ENCODE measurements at places on chromosomes 2 and 18.
A peak's percentile ranks its signal among the peaks of the same experiment; 100 is the strongest.

- peak; percentile 45 for DNase-seq
Measured at GRCh38 chr2:118371515-118371914, 283.2 kb downstream of the INSIG2 start.

GRCh38 chr2:236687296-236687965 lies 117.8 kb downstream of the ACKR3 start:
- DNase-seq: no peak

GRCh38 chr2:115939902-115940301 lies 1497.5 kb downstream of the DPP10 start:
- DNase-seq: no peak

DNA sequence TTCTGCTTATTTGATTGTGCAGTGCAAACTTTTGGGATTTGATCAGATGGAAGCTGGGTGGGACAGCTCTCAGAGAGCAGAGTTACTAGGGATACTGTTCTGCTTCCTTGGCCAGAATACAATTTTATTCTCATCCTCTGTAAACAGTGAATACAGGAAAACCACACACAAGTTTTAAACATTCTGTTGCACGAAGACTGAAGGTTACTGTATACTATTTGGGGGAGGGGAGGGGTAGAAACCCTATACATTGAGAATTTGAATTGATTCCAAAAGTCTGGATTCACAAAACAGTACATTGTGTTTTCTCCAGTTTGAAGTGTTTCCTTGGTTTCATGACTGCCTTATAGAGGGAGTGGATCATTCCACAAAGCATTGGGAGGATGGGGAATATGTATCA lies 149.9 kb downstream of the SETBP1 start:
- DNase-seq: no peak

DNA sequence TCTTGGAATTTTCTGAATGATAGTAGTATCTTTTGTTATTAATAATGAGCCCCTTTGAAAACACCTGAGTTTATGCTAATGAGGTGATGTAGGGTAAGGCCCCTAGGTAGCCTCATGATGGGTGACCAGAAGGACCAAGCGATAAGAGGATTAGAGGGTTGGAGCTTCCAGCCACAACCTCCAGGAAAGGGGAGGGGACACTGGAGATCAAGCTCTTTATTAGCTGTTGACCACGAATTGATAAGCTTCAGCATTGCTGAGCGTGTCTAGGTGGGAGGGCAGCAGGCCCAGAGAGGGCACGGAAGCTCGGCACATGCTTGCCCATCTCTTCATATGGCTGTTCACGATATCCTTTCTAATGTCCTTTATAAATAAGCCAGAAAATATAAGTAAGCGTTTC lies 39.0 kb downstream of the KIAA2012 start:
- no peak for DNase-seq

GRCh38 chr2:77007686-77008085 lies 514.5 kb downstream of the LRRTM4 start:
- no peak for DNase-seq

DNA sequence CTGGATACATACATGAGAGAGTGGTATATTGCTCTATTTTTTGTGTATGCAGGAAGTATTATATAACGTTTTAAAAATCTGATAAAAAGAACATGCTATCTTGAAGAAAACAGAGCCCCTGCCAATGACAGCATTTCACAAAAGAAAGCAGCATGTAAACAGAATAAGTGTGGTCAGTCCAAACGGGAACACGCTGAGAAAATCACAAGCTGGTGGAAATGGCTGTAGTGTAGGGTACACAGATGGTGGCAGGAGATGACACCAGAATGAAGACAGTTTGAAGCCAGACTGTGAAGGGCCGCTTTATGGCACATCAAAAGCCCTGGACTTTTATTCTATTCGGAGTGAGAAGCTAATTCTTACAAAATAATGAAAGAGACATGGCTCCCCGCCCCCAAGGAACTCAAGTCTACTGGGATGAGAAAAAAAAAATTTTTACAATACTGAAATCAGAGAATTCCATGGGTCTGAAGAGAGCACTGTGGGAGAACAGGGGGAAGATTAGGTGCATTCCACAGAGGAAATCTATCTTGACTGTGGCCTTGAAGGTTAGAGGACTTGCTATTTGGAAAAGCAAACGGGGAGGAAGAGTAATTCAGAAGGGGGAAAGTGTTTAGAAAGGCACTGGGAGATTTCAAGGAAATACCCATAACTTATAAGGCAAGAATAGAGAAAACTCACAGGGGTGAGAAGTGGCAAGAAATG lies 217.7 kb upstream of the SMAD7 start:
- DNase-seq: no peak

DNA sequence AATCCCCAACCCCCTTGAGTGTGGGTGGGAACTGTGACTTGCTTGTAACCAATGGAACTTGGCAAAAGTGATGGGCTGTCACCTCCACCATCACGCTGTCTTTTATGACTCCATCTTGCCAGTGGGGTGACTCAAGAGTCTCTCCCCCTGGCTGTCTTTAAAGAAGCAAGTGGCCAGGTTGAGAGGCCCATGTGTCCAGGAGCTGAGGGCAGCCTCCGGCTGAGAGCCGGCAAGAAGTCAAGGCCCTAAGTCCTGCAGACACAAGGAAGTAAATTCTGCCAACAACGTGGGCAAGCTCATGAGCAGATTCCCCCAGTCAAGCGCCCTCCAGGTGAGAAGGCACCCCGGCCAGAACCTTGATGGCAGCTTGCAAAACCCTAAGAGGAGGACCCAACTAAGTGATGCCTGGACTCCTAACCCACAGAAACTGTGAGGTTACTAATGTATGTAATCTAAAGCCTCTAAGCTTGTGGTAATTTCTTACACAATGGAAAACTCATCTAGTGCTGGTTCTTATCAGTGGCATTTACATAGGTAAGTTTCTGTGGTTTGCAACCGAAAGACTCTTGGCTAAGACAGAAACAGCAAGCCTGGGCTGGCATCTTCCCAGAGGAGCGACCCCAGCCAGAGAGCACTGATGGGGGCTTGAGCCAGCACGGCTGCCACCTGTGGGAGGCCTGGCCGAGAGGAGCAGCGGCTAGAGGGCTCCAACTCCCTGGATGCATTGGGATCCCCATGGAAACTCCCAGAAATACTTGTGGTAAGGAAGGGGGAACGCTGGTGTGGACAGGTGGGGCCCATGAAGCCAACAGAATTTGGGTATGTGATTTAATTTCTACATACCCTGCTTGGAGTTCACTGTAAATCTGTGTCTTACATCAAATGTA lies 49.3 kb downstream of the CIB4 start:
- no peak for DNase-seq

- peak; percentile 81 for DNase-seq
Measured at GRCh38 chr2:17303054-17303453, 215.2 kb downstream of the RAD51AP2 start.

- no peak for DNase-seq
Measured at GRCh38 chr18:44744161-44745121, 63.8 kb downstream of the SETBP1 start.

DNA sequence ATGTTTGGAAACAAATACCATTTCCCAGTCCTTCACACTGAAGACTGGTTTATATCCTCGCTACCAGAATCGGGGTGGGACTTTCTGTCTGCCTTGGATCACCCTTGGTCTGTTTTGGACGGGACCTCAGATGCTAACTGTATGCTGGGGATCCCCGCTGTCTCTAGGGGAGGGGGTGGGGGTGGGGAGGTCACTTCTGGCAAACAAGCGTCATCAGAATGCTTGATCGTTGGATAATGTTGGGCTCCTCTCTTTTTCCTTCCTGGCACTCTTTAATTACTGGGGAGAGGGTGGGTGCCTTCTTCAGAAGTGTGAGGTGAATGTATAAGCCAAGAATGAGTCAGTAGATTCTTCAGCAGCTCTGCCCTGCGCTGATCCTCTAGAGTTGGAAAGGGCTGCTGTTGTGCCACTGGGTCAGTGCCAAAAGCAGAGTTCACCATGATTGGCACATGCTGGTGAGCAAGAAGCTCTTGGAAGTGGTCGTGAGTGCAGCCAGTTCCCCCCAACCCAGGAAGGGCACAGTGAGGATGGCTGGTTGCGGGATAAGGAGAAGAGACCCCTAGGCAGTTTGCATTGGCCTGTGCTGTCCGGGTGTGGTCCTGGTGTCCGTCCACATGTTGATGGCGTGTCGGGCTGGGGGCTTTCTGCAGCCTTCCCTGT lies 32.2 kb downstream of the DGKD start:
- no peak for DNase-seq

DNA sequence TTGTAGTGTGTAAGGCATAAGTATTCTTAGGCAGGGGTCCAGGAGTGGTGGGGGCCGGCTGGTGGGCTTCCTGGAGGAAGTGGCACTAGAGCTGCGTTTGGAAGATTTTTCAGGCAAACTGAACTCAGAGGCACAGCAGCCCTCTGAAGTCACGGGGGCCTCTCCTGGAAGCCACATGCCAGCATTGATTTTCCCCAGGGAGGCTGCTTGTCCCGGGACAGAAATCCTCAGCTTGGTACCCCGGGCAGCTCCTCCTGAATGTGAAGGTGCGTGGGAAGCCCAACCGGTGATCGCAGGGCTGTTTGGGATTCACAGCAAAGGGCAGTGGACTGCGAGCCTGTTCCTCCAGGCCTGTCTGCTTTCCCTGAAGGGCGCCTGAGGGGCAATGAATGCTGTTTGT lies 1.6 kb upstream of the PDIA6 start:
- no peak for DNase-seq

- DNase-seq: no peak
Measured at GRCh38 chr18:3479978-3480509, 30.1 kb downstream of the TGIF1 start.

GRCh38 chr2:56985609-56986008 lies 801.8 kb downstream of the CCDC85A start:
- DNase-seq: no peak

DNA sequence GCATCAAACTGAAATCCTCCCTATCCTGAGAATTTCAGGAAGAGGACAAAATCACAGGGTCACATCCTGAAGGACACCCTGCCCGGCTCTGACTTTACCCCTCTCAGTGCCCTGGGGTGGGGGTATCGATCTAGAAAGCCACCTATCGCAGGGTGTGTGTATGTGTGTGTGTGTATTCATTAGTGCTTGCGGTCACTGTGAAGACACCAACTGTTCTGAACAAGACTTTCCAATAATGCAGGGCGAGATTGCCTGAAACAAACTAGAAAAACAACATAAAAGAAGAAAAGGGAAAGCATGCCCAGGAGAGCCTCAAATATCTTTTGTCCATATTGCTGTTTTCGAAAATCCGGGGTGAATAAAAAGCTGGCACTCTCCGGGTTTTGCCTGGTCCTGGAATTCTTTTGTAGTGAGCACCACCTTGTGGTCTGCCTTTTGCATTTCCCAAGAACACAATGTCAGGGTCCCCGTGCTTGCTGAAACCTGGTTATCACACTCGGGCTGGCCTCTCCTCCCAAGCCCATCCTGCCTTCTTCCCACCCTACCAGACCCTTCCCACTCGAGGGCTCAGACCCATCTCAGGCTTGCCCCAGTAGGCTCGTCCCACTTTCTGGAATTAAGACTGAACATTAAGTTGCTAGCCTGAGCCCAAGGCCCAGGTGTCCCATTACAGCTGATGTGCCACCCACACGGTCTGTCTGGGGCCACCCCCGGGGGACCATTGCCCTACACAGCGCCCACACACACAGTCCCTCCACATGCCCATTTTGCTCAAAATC lies 25.0 kb upstream of the COPS8 start:
- DNase-seq: peak; percentile 47

- no peak for DNase-seq
Measured at GRCh38 chr18:34809451-34810072, 99.5 kb downstream of the DTNA start.

DNA sequence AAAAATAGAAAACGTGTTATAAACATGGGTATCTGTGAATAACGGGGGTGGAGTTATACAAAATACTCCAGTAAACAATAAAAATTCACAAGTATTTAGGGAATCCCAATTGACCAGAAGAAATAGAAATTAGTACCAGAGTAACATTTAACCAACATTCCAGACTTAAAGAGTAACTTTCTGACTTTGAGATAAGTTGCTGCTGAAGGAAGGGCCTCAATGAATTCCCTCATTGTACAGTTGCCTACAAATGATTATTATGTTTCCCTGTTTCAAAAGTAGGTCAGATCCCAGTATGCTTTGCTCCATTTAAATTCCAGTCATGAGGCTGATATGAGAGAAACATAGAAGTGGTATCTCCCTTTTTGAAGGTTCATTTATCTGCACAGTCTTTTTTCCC lies 88.3 kb upstream of the KCNH7 start:
- DNase-seq: no peak

- no peak for DNase-seq
Measured at GRCh38 chr18:48934723-48935432, 15.9 kb downstream of the SMAD7 start.

- no peak for DNase-seq
Measured at GRCh38 chr2:236001854-236002253, 166.3 kb downstream of the GBX2 start.

- no peak for DNase-seq
Measured at GRCh38 chr2:234178330-234179030, 128.0 kb downstream of the SPP2 start.

DNA sequence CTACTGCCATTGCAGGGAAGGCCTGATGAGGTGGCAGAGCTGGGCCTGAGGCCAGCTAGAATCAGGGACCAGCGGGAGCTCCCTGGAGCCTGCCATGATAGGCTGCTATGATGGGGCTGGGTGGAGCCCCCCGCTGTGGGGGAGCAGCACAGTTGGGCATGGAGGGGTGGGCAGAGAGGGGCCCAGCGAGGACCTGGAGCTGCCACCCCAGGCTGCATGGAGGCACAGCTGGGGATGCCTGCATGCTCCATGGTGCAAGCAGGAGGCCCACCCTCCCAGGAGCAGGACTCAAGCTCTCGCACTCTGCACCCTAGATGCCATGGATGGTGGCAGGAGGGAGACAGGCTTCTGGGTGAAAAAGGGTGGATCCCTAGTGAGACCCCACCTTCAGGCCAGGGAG lies 17.8 kb upstream of the RPRD1A start:
- DNase-seq: no peak

DNA sequence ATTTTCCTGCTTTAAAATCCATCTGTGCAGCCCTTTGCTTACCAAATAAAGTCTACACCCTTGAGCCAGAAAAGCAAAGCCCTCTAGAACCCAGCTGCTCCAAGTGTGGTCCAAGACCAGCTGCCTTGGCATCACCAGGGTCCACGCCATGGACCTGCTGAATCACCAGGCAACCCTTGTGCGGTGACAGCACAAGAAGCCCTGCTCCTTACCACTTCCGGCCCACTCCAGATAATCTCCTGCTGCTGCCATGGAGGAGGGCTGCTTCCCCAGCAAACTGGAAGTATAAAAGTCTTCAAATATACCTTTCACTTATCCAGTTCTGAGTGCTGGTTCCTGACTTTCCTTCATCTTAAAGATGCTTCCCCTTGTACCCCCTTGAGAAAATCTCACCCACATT lies 106.0 kb upstream of the PKDCC start:
- no peak for DNase-seq

GRCh38 chr2:174611006-174611405 lies 13.4 kb upstream of the WIPF1 start:
- DNase-seq: no peak

GRCh38 chr2:61585383-61585782 lies 47.2 kb upstream of the XPO1 start:
- no peak for DNase-seq

- no peak for DNase-seq
Measured at GRCh38 chr2:65349863-65350262, 82.5 kb downstream of the SPRED2 start.

GRCh38 chr2:160076914-160077313 lies 14.5 kb upstream of the PLA2R1 start:
- no peak for DNase-seq
